ENCODE measurements at places on chromosomes 1 and 21.
A peak's percentile ranks its signal among the peaks of the same experiment; 100 is the strongest.

DNA sequence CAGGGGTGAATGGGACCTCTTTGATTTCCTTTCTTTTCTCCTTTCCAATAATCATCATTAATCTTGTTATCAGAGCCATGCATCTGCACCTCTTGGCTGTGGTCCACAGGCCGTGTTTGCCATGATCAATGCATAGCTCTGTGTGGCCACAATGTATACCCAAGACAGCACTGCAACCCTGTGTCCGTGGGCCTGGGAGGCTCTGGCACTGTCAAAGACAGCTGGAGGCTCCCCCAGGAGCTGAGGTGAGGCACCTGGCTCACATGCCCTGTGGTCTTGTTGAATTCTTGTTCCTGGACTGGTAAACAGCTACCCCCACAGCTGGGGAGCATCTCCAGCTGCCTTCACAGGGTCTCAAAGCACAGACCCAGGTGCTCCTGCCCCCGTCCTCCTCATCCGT, 67.2 kb upstream of the SELENON start:
- no peak for DNase-seq

GRCh38 chr1:109131800-109132199, 17.9 kb downstream of the ELAPOR1 start:
- DNase-seq = no peak

DNA sequence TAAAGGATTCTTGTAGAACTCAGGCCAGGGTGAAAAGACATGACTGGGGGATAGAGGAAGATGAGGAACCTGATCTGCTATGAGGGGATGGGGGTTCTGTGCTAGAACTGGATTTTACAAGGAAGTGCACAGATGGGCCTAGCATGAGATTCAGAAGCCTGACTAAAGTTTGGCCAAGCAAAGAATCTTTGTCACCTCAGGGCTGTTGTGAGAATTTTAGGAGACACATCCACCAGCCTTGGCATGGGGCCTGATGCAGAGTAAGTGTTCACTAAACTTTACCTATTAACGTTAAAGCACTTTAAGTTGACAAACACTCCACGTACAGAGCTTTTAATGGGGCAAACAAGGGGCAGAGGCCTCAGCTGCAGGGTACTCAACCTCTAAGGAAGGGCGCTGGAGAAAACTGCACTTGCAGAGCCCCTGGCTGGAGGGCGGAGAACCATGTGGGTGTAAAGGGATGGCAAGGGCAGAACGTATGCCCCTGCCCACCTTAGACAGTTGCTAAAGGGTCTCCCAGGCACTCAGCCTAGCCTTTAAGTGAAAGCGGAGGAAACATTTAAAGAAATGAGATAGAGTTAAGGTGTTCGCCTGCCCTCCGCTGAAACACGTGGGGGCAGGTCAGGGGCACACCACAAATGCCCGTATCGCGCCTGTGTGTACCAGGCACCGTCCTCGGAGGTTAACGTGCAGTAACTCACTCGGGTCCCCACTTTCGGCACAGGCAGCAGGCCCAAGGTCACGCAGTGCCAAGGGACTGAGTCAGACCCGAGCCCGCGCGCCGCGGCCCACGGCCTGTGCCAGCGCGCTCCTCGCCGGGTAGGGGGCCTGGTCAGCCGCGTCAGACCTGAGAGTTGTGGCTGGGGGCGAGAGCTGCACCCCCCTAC, 990 bp upstream of the MRPS6 start:
- peak; percentile 20 for DNase-seq

GRCh38 chr1:1080951-1081310, 6.8 kb upstream of the RNF223 start:
- DNase-seq = no peak

DNA sequence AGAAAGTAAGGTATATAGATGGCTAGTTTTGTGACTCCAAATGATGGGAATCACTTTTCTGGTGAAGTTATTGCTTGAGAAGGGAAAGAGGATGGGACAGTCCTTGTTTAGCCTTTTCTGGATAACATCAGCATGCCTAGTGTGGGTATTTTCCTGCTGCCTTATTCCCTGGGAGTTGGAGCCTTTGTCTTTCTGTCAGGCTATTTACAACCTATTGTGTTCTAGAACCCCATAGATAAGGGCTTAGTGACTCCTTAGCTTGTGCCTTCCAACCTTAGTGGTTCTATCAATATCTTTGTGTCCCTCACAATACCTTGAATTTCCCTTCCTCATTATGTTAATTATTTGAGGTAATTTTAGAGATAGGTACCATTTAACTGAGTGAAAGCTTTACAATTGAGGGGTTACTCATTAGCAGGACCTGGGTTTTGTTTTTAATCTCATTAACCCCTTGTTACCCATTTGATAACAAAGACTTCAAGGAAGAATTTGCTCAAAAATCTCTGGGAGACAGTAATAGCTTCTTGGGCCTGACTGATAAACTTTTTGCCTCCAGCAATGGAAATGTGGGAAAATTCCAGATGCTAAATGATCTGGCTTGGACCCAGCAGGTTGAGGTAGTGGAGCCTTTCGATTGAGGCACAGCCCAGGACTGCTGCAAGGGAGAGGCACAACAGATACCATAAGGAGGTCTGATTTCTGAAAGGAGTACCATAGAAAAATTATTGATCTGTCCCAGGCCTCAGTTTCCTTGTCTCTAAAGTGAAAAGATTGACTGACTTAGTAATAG, 49.0 kb downstream of the CACHD1 start:
- DNase-seq = no peak

DNA sequence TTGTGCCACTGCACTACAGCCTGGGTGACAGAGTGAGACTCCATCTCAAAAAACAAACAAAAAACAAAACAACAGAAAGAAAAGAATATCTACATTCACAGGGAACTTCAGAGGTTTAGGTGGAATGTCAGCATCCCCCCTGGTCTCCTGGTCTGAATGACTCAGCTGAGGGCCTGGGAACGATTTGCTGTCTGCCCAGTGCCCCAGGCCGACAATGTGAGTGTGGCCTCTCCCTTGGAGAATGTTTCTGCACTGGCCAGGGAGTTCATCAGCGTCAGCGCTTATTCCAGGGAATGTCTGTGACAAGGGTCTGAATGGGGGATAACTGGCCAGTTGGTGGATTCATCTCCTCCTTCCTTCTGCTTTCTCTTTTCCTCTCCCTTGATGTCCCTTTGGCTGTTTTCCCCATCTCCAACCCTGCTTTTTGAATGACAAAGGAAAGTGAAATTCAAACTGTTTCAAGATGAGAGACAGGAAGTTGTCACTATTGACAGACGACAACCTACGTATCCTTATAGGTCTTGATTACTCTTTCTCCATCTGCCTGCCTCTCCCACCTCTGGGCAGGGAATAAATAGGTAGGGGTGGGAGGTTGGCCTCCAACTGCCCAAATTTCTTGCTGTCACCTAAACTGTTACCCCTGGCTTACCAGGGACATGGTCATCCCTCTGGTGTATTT, 213.1 kb downstream of the HHAT start:
- DNase-seq = no peak

DNA sequence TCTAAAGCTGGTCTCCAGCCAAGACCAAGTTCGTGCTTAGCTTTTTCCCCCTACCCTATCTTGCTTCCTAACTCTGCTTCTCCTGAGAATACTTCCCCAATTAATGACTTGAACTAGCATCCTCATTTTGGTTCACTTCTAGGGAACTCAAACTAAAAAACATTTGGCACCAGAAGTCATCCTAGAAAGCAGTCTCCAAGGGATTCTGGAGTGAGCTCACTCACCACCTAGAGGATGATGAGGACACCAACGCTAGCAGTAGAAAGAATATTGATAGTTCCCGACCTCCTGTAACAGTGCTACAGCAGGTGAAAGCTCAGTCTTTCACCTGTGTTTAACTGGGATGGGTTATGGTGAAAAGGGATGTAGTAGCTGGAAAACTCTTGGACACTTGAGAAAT, 4.7 kb upstream of the PSMB2 start:
- DNase-seq = no peak

- no peak for DNase-seq
Observed at GRCh38 chr1:201185527-201186128, 5.0 kb upstream of the IGFN1 start.

- no peak for DNase-seq
Observed at GRCh38 chr1:116824631-116825206, 70.5 kb downstream of the CD2 start.

DNA sequence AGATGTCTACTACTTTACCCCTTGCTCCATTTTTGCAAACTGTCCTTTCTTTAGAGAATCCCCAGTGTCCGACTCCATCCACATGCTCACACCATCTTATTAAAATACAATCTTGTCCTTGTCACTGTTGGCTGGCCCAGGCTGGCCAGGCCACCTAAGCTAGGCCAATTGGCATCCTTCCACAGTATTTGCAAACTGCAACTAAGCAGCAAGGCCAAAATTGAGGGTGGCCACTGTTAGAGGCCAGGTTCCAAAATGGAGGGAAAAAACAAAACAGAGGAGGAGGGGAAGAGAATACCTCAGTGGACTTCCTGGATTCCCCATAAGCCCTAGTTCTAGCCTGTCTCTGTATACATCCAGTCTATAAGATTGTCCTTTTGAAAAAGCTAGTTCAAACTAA, 4.3 kb downstream of the FAM89A start:
- DNase-seq = no peak

DNA sequence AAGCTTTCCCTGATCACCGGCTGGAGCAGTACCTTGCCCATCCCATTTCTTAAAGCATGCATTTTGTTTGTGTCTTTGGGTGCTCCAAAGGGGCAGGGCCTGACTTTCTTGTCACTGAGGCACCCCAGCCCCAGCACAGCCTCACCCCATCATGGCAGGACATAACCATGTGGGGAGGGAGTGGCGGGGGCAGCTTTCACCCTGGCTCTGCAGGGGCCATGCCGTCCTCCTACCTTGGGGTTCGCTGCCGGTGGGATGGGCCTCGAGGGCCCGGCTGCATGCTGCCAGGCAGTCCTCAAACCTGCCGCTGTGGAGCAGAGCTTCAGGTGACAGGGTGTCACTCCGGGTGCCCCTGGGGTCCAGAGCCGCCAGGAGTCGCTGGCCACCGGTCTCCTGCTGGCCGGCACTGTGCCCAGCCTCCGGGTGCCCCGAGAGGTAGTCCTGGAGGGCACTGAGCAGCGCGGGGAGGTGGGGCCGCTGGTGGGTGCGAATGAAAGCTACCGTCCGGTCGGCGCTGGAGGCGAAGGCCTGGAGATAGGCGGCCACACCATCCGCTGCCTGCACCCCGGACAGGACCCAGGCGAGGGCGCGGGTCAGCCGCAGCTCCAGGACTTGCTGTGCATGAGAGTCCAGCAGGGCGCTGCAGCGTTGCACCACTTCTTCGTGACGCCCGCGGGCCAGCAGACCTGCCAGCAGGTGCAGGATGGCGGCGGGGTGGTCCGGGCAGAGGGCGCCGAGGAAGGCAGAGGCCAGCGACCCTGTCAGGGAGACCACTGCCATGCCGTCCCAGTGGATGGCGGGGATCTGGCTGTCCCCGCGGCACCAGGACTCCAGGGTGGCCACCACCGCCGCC, 1.5 kb downstream of the TTC34 start:
- DNase-seq = no peak

DNA sequence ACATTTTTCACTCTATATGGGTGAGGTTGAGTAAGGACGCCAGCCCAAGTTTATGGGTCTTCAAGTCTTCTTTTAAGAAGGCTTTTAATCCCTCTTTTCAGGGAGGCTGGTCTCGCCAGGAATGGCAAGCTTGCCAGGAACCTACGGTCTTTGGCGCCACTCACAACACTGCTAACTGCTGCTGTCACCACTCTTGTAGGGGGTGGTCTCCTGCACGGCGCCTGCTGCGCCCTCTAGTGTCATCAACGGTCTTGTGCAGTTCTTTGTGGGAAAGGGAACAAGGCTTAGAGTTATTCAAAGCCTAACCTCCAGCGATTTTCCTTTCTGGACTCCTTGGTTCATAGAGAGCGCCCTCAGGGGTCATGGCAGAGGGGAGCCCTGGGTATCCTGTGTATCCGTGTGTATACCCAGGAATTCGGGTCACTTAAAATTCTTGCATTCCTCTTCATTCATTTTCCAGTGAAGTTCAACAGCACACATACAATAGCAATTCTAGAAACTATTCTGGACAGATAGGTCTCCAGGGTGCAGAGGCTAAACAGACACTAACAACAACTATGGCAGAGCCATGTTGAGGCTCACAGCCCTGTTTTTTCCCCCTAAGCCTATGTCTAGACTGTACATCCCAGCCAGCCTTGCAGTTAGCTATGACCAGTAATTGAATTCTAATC, 392.8 kb upstream of the CAMK1G start:
- DNase-seq = no peak

DNA sequence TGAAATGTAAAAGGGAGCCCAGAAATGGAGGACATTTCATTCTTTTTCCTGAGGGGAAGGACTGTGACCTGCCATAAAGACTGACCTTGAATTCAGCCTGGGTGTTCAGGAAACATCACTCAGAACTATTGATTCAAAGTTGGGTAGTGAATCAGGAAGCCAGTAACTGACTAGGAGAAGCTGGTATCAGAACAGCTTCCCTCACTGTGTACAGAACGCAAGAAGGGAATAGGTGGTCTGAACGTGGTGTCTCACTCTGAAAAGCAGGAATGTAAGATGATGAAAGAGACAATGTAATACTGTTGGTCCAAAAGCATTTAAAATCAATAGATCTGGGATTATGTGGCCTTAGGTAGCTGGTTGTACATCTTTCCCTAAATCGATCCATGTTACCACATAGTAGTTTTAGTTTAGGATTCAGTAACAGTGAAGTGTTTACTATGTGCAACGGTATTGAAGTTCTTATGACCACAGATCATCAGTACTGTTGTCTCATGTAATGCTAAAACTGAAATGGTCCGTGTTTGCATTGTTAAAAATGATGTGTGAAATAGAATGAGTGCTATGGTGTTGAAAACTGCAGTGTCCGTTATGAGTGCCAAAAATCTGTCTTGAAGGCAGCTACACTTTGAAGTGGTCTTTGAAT, 2.9 kb downstream of the RGS2 start:
- no peak for DNase-seq

All from activated gamma-delta T cell treated with Interleukin-2 at 50 U/mL for 16 hours (primary cell).